ENCODE measurements at places on chromosomes 5 and 9.

- DNase-seq = no peak
Measured at GRCh38 chr9:106286249-106286648, 576.7 kb upstream of the ZNF462 start.

DNA sequence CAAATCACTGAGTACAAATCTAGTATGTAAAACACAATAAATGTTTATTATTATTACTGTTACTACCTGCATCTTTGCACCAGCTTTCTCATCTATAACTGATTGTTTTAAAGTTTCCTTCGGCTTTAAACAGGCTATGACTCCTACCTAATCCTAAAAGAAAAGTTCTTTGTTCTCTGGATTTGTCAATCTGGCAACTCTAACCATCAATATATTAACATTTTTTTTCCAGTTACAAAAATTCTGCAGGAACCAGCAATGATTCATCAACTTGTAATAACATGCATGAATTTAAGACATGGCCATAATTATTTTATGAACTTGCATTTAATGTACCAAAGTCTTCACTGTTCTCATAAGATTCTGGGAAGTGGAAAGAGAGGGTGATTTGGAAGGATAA, 228.5 kb downstream of the PIK3R1 start:
- no peak for DNase-seq

- no peak for DNase-seq
Measured at GRCh38 chr5:98722188-98722587, 51.3 kb upstream of the RGMB start.

DNA sequence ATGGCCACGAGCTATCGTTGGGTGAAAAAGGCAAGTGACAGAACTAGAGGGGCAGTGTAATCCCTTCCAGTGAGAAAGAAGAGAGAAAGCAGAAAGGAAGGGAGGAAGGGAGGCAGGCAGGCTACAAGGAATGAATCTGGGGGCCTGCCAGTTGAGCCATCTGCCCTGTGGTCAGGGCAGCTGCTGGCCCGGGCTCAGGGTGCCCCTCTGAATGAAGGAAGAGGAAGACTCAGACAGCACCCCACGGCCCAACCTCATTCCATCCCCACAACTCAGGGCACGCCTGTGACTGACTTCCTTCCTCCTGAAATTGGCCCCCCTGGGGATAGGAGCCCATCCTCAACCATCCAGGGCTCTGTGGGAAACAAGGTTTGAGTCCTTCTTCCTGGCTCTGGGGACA, 20.3 kb upstream of the FLT4 start:
- no peak for DNase-seq

- no peak for DNase-seq
Measured at GRCh38 chr5:2255915-2256690, 373.4 kb upstream of the IRX4 start.

GRCh38 chr9:78620303-78620702, 323.4 kb downstream of the PSAT1 start:
- no peak for DNase-seq

- DNase-seq = no peak
Measured at GRCh38 chr9:135409286-135410200, 70.0 kb upstream of the PPP1R26 start.

DNA sequence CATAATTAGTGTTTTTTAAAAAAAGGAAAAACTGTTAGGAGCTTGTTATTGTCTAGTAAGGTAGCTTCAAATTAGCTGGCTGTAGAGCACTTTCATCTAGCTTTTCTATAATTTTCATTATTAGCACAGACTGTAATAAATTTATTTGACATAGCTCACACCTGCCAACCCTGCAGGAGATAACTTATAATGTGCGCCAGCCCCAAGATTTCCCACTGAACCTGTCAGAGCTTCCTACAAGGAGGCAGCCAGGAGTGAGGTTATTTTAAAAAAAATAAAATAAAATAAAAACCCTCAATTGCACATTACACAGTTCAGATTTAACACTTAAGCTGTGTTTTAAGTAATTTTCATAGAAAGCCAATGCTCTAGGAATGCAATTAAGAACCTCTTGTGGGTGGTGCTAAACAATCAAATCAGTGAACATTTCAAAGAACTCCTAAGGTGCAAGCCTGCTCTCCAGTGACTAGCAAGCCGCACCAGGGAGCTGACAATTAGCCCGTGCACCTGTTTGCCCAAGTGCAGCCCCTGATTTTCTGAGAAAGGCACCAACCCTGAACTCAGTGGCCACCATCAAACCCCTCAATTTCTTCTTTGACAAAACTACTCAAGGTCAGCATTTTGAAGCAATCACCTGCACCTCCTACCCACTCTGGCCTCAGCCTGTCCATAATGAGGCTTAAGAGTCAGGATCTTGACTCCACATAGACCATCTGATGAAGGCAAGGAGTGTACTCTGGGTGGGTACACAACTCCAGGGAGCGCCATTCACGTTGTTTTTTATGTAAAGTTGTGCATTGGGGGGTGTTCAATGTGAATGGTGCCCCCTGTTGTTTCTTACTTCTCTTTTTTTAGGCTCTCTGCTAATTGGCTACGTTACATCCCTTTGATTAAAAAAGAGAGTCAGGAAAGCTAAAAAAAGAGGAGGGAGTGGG, 385.3 kb upstream of the WWC1 start:
- DNase-seq = no peak

DNA sequence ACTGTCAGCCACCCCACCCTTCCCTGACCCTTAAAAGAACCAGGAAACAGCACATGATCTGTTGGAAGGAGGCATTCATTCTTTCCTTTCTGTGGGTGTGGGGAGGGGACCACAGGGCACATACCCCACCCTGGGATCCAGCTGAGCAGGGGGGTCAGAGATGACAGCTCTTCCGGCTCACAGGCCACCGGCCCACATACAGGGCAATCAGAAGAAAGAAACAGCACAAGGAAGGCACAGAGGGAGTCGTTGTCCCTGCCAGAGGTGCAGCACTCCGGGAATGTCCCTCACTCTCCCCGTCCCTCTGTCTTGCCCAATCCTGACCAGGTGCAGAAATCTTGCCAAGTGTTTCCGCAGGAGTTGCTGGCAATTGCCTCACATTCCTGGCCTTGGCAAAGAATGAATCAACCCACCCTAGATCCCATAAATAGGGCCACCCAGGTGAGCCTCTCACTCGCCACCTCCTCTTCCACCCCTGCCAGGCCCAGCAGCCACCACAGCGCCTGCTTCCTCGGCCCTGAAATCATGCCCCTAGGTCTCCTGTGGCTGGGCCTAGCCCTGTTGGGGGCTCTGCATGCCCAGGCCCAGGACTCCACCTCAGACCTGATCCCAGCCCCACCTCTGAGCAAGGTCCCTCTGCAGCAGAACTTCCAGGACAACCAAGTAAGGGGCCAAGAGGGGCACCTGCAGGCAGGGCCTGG, at the start of gene LCN2:
Gene LCN2 (plus strand): TSS at position 453 of the 701 bp plus-strand sequence. CDS start 73 bp downstream, at position 526.
- no peak for DNase-seq

DNA sequence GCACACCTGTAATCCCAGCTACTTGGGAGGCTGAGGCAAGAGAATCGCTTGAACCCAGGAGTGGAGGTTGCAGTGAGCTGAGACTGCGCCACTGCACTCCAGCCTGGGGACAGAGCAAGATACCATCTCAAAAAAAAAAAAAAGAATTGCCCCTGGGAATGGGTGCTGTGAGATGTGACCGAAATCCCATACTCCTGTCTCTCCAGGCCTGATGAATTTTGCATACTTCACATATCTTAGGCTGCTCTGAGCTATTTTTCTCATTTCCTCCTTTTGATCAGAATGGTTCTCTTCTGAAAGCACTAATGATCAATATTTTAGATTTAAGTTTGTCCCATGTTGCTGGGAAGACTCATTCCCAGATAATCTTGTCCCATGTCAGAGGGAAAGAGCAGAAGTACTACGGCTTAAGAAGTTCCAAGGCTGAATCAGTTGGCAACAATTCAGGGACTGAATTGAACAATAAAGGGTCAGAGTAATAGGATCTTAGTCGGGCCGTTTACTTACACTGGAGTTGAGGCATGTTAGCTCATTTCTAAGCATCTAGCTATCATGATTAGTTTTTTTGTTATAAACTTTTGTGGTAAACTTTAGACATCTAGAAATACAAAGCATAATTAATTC, 44.2 kb upstream of the TENT2 start:
- DNase-seq = no peak

DNA sequence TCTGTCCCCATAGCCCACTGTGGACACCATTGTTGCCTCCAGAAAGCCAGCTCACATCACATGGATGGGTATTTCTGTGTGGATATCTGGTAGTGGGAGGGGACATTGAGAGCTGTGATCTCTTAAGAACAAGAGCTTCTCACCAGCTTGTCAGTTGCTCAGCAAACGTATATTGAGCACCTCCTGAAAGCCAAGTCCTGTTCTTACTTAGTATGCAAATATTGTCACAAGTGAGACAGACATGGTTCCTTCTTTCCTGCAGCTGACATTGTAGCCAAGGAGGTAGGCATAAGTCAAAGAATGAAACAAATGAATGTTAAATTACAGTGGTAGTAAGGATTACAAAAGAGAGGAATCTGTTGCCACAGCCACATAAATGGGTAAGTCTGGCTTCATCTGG, 3.8 kb downstream of the TCOF1 start:
- no peak for DNase-seq

GRCh38 chr5:150774145-150774544, 4.4 kb upstream of the SMIM3 start:
- no peak for DNase-seq

- DNase-seq = no peak
Measured at GRCh38 chr5:132176987-132177386, 50.7 kb downstream of the P4HA2 start.

DNA sequence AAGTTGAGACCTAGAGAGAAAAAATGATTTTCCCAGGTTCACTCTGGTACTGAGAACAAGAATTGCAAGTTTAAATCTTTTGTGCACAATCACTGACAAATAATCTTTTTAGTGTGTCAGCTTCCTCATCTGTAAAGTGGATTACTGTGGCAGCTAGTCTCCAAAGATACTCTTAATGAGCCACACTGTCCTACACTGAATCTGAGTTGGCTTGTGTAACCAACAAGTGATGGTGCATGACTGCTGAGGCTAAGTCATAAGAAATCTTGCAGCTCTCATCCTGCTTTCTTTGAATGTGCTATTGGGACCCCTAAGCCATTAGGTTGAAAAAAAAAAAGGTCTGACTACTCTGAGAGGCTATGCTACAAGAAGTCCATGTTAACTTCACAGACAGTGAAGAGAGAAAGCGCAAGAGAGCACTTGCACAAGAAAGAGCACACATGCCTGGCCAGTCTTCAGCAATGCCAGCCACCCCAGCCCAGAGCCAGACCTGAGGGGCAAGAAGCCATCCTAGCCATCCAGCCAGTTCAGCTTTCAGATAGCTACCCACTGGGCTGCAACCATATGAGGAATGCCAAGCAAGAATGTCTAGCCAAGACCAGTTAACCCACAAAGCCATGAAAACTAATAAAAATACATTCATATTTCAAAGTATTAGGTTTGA, 419.4 kb downstream of the RAB3C start:
- no peak for DNase-seq

- no peak for DNase-seq
Measured at GRCh38 chr9:135242049-135242396, 154.6 kb downstream of the OLFM1 start.

DNA sequence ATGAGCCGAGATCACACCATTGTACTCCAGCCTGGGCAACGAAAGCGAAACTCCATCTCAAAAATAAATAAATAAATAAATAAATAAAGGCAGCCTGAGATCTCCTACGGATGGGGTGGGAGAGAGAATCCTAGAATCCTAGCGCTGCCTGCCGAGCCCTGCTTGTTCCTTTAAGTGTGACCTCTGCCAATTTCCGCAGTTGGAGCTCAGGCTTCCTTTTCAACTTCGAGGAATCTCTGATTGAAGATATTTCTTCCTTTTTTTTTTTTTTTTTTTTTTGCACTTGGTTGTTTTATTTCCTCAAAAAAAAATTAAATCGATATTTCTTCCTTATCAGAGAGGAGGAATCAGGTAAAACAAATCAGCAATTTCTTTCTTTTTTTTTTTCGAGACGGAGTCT, 27.3 kb upstream of the MATR3 start:
- no peak for DNase-seq

GRCh38 chr9:133303266-133304157, 28.5 kb upstream of the ABO start:
- no peak for DNase-seq

GRCh38 chr5:147101659-147102369, 133.0 kb upstream of the STK32A start:
- no peak for DNase-seq

DNA sequence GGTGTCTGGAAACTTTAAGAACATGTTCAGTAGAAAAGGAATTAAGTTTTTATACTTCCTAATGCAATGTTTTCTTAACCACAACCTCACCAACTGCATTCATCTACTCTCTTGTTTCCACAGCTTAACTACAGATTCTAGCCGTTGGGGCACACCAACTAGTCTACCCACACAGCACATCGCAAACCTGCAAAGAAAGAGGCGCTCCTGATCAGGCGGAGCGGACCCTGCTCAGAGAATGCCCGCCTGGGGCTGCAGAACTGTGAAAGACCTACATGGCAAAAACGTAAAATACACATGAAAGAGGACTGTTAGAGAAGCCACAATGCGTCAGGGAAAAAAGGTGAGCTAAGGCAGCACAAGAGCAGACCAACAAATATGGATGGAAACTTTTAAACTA, 75.4 kb upstream of the RAPGEF6 start:
- no peak for DNase-seq

- no peak for DNase-seq
Measured at GRCh38 chr5:135593141-135593540, 14.3 kb upstream of the CXCL14 start.

DNA sequence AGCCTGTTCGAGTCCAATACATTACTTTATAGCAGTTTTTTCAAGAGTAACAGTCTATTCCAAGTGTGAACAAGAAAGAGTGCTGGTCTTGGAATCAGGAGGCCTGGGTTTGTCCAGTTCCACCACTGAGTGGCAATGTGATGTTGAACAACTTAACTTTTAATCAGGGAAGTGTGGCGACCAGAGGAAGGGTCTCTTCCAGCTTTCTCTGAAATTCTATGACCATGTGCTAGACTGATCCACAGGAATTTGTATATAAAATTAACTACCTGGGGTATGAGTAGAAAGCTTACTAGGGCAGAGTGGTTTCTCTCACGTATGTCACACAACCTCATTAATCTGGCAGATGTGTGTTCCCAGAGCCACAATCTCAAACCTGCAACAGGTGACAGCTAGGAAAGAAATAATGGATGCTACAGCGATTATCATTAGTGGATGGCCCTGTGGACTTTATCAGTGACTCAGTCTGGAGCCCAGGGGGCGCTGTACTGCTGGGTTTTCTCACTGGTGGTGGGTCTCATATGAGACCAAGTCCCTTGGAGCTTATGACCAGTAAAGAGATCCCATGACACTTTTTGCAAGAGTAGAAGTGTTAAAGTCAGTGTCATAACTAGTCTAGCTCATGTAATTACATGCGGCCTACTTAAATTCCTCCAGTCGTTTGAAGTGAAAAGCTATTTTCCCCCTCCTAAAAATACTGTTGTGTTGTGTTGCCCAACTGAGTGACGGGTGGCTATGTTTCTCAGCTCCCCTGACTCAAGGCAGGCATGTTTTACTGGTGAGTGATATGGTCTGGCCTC, 116.5 kb downstream of the GDNF start:
- DNase-seq = no peak

DNA sequence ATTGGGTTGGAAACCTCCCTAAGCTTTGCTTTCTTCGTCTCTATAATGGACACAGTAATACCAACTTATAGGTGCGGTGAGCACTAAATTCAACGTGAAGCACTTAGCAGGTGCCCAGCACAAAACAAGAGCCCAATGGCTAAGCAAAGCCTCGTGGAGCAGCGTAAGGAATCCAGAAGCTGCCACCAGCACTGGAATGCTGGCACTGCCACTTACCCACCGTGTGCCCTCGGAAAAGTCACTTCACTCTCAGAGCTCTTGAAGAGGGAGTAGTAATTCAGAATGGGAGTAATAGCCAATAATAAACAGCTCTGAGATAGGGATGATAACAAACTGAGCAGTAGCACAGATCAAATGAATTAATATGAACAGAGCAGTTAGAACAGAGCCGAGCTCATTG, 16.4 kb downstream of the DAP start:
- DNase-seq = no peak

Data from activated gamma-delta T cell treated with anti-CD3 and anti-CD28 coated beads, Interleukin-2, amount 50 U/mL, for 16 hours (primary cell).